ENCODE measurements at places on chromosomes 7 and 10.

GRCh38 chr10:99917963-99918825 is 91.6 kb downstream of the DNMBP start:
- DNase-seq = no peak

- no peak for DNase-seq
Observed at GRCh38 chr10:49598986-49599385, 11.1 kb upstream of the SLC18A3 start.

- DNase-seq = peak; percentile 77
Observed at GRCh38 chr10:96390460-96390864, 31.7 kb upstream of the OPALIN start.

GRCh38 chr10:79070606-79071395 is 2.0 kb downstream of the ZMIZ1 start:
- peak; percentile 91 for DNase-seq

DNA sequence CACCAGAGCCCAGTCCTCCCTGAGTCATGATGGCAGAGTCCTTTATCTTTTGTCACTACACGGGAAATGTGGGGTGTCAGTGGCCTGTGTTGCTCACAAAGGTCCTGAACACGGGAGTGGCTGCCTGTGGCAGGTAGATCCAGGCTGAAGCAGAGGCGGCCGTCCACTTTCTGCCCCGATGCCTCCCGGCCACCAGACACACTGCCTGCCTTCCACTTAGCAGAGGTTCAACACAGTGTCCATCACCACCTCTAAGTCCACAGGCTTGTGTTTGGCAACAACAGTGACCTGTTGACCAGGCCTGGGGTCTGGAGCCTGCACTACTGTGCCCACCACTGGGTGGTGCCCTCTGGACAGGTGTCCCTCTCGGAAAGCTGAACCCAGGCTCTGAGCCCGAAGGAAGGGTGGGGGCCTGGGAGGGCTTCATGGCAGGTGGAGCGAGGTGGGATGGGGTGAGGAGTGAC is 49.9 kb upstream of the CAMK2B start:
- peak; percentile 30 for DNase-seq

- DNase-seq = no peak
Observed at GRCh38 chr10:74255214-74255613, 104.2 kb downstream of the ADK start.

- DNase-seq = no peak
Observed at GRCh38 chr7:41491883-41492471, 210.9 kb downstream of the INHBA start.

DNA sequence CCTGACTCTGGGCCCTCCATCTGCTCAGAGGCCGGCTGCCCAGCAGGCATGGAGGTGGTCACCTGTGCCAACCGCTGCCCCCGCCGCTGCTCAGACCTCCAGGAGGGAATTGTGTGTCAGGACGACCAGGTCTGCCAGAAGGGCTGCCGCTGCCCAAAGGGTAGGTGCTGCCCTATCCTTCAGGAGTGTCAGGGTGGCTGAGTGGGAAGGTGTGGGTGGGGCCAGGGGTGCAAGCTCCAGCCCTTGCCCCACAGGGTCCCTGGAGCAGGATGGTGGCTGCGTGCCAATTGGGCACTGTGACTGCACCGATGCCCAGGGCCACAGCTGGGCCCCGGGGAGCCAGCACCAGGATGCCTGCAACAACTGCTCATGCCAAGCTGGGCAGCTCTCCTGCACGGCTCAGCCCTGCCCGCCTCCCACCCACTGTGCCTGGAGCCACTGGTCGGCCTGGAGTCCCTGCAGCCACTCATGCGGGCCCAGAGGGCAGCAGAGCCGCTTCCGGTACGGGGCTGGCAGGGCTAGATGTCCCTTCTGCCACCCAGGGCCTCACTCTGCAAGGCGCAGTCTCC is 17.5 kb upstream of the ZNF862 start:
- no peak for DNase-seq

GRCh38 chr7:122260336-122260735 is 44.2 kb downstream of the FEZF1 start:
- DNase-seq = no peak

DNA sequence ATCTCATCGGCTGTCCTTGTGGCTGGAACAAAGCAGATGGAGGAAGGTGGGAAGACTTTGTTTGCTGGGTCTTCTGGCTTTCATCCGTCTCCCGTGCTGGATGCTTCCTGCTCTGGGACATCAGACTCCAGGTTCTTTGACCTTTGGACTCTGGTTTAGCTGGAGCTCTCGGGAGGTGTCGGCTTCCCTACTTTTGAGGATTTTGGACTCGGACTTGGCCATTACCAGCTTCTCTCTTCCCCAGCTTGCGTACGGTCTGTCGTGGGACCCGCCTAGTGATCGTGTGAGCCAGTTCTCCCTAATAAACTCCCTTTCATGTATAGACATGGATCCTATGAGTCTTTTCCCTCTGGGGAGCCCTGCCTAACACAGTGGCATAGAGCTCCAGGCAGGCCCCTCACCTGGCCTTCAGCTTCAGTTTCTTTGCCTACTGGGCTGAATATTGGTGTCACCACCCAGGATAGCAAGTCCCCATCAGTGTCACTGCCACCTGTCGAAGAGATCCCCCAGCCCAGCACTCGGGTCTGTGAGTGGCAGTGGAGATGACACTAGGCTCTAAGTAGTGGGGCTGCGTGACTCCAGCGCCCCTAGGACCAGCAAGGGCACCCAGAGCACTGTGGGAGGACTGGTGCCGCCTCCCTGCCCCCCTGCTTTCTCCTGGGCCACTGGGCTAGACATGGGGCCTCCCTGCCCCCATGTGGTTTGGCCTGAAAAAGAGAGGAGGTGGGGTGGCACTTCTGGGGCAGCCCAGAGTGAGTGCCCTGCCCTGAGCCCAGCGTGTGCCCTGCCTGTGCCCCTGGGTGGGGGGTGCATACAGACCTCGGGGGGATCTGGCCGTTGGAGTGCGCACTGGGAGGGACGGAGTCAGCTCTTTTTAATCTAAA is 135.6 kb downstream of the LHPP start:
- DNase-seq = no peak

DNA sequence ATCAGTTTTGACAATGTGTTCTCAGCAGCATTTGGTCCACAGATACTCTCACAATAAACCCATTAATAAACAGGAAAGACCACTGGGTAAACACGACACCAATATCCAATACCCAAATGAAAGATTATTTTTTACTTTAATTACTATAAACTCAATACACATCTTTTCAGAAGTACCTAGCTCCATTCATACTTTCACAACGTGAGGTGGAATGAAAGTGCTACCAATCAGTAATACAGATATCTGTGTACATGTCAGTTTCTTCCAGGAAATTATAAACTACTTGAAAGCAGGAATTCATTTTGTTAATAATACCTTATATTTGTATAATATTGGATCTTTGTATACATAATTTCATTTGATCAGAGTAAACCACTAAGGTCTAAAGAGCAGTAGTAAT is 11.9 kb downstream of the CDK6 start:
- DNase-seq = no peak

DNA sequence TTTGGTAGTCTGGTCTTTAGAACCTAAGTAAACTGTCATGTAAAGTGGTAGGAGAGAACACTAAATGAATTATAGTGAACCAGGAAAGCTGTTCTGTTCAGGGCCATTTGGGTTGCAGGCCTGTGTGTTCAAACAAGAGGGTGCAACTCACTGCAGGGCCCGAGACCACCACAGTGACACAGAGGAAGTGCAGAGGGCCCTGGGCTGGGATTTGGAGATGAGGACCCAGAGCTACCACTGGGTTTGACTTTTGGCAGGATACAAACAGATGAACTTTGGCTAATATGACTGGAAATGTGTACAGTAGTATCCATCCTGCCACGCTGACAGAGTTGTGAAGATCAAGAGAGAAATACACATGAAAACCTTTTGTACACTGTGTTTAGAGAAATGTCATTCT is 9.8 kb downstream of the MMP21 start:
- no peak for DNase-seq

- DNase-seq = no peak
Observed at GRCh38 chr10:12042409-12042796, 206 bp downstream of the UPF2 start.

DNA sequence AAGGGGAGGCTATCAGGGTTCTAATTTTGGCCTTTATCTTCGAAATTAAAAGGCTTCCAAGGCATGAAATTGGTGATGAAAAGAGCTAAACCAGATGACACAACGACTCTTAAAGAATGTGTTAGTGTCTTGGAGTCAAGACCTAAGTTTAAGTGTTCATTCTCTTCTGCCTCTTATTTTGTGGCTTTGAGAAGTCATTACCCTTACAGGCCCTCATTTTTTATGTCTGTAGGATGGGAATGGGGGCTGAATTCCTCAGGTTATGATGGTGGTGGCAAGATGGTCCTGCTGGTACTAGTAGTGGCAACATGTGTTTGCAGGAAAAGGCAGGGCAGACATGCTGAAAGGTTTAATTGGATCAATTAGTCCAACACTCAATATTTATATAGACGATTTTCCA is 15.4 kb downstream of the TAS2R60 start:
- no peak for DNase-seq

DNA sequence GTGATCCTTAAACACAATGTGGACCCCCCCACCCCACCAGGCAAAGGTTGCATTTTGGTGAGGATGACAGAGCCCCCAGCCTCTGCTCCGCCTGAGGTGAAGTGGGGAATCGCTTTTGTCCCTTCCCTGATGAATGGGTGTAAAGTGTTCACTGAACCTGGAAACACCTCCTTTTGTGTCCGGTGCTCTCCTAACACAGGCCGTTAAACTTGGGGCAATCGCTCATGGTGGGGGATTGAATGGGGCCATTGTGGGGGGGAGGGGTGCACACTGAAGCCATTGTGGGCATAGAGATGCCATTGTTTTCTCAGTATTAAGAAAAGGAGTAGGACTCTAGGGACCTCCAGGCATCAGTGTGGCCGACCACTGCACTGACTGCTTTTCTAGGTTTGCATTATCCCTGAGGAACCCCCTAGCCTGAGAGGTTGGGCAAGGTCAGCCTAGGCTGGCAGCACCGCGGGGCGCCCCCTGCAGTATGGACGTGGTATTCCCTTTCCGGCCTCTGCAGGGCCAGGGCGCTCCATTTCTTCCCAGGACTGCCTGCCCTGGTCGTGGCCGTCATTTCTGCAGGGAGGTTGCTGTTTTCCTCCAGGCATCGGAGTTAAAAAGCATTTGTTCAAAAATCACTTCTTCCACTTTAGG is 158.3 kb downstream of the TCF7L2 start:
- DNase-seq = no peak

DNA sequence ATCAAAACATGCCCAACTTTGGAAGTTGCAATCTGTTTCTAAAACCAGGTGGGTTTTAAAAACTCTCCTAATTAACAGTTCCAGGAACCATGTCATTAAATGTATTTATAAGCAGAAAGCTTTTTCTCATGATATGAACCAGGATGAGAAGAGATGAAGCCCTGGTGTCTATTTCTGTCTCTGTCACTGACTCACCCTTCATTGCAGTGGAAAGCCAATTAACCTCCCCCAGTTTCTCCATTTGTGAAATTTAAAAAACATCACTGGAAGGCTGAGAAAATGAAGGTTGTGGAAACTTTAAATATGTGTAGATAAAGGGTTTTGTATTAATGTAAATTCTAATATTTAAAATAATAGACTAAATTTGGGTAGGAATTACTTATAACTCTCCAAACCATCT is 1088.0 kb downstream of the SORCS1 start:
- no peak for DNase-seq

GRCh38 chr10:46525177-46525823 is 31.2 kb downstream of the GPRIN2 start:
- no peak for DNase-seq

Measured in C1 segment of cervical spinal cord (tissue), 14 donors.